T-helper 17 cell (primary cell): ENCODE measurements at places on chromosomes 5 and 9. TPM values are rescaled to one million over a fixed set of nuclear protein-coding genes. Genes with fewer than 3 reads are reported as not detected.

C6 gene
- total RNA-seq = not detected

- peaks cover 45% of the 10 kb centered on the region for H3K27me3 ChIP-seq
- no peak for DNase-seq
- H3K4me1 ChIP-seq = peaks cover 13% of the 10 kb centered on the region
- no peak overlapping the region for H3K4me3 ChIP-seq
- peaks cover 3% of the 10 kb centered on the region for H3K36me3 ChIP-seq
Measured at GRCh38 chr5:129902816-129903215, 1.4 kb upstream of the CHSY3 start.

DNA sequence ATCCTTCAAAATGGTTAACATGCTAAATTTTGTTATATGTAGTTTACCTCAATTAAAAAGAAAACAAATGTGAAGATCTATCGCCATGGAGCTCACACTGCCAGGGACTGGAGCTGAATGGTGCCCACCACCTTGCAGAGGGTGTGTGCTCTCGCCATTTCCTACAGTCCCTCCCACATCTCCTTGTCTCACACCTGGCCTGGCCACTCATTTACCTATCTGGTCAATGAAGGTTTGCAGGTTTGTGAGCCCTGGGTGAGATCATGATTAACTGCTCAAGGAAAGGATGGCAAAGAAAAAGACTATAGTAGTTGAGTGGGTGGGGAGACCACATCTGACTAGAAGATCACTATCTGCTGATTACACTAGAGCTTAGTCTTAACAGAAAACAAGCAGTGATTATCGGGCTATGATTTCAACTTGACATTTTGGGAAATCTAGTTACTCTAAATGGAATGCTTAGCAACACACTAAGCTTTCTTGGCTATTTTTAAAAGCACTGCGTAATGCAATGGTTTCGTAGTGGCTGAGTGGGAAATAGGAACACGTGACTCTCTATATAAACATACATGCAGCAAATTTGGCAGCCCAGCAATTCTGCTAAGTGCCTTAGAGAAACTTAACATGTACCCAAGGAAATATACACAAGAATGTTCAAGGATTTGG, 27.3 kb downstream of the PUM3 start:
- H3K27ac ChIP-seq = no peak overlapping the region
- H3K4me3 ChIP-seq = no peak overlapping the region
- H3K36me3 ChIP-seq = peaks cover 9% of the 10 kb centered on the region
- no peak for DNase-seq
- H3K4me1 ChIP-seq = peaks cover 7% of the 10 kb centered on the region

DNA sequence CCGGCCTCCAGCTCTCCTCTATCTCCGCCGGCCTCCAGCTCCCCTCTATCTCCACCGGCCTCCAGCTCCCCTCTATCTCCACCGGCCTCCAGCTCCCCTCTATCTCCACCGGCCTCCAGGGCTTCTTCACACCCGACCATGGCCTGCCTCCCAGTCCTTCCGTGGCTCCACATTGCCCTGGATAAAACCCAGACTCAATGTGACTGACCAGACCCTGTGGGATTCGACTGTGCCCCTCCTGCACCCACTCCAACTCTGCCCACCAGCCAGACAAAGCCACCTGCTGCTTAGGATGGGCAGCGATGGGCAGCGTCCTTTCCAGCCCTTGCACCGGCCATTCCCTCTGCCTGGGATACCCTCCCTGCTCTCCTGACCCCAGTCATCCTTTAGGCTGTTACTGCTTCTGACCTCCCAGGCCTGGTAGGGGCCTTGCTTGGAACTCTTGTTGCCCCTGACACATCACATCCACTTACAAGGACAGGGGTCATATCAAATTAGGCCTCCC, 30.5 kb upstream of the RXRA start:
- peaks cover 4% of the 10 kb centered on the region for H3K27me3 ChIP-seq
- peak overlapping the region; percentile 55 for H3K4me3 ChIP-seq
- peaks cover 2% of the 10 kb centered on the region for H3K4me1 ChIP-seq
- peaks cover 2% of the 10 kb centered on the region for H3K36me3 ChIP-seq
- DNase-seq = no peak

- peaks cover 7% of the 10 kb centered on the region for H3K36me3 ChIP-seq
- DNase-seq = no peak
- H3K27ac ChIP-seq = no peak overlapping the region
- H3K4me1 ChIP-seq = peaks cover 4% of the 10 kb centered on the region
- no peak overlapping the region for H3K4me3 ChIP-seq
Measured at GRCh38 chr5:6395102-6395445, 16.7 kb upstream of the MED10 start.

DNA sequence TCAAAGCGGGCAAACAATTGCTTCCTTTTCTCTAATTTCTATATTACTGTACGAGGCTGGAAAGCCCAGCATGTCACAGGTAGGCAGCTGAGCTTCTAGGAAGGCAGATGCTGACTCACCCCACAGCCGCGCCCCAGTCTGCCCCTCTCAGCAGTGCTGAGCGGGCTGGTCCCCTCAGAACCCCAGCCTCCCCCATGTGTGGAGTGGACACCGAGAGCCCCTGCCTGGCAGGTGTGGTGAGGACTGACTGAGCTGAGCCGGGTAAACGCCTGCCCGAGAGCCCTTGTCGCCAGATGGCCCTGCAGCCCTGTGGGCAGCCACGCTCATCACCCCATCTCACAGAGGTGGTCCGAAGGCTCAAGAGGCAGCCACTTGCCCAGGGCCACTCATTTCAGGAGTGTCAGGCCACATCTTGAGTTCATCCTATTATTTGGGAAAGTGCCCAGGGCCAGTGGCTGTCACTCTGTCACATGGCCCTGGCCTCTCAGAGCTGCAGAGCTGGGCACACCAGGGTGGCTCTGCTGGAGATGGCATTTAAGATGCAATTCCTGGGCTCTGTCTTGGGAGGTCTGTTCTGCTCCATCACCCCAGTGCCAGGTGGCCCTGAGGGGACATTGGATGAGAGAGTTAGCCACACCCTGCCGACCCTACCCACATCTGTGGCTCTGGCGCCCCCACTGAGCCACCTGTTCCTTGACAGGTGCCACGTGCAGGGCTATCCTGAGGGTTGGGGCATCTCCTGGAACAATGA, 12.4 kb downstream of the CARD19 start:
- H3K27ac ChIP-seq = peak overlapping the region; percentile 71
- H3K4me3 ChIP-seq = no peak overlapping the region
- H3K27me3 ChIP-seq = no peaks in the 10 kb centered on the region
- peaks cover 32% of the 10 kb centered on the region for H3K4me1 ChIP-seq

DNA sequence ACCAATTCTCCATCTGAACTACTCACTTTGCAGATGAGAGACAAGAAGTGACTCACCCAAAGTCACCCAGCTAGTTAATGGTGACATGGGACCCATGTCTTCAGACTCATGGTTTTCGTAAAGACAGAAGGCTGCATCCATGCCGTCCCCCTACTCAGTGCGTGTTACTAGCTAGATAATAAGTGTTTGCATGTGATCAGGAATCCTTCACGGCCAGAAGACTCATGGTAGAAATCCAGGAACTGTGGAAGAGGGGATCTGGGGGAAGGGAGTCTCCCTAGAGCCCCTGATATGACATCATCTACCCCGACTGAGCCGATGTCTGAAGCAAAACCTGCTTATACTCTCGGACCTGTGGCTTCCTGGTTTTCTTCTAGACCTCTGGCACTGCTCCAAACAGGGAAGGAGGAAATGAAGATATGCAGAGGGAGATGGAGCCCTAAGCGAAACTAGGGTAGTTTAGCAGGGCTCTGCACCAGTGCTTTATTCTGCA, 3.3 kb downstream of the RNF183 start:
- no peak for DNase-seq
- no peak overlapping the region for H3K27ac ChIP-seq
- no peak overlapping the region for H3K4me3 ChIP-seq
- H3K36me3 ChIP-seq = peaks cover 2% of the 10 kb centered on the region
- peaks cover 5% of the 10 kb centered on the region for H3K4me1 ChIP-seq
- H3K27me3 ChIP-seq = peaks cover 39% of the 10 kb centered on the region
